HAP-1 (cell line): ENCODE measurements at places on chromosomes 16 and 17.

GRCh38 chr16:26031286-26031685, 339.5 kb downstream of the HS3ST4 start:
- DNase-seq: no peak

DNA sequence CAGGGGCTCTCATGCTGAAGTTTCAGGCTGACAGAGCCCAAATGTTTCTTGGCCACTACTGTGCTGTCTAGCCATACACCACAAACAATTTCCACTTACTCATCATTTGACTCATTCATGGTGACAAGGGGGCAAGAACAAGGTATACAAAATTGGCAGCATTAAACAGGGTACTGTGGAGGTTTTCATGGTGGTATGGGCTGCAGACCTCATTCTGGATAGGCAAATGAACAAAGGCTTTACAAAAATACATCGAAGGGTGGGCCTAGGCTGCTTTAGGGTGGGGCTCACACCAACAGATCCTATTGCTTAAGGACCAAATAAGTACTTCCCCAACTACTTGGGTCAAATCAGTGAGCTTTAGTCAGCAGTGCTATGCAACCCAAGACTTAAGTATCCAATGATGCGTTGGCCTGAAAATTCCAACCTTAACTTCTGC, 53.0 kb downstream of the N4BP1 start:
- no peak for DNase-seq

DNA sequence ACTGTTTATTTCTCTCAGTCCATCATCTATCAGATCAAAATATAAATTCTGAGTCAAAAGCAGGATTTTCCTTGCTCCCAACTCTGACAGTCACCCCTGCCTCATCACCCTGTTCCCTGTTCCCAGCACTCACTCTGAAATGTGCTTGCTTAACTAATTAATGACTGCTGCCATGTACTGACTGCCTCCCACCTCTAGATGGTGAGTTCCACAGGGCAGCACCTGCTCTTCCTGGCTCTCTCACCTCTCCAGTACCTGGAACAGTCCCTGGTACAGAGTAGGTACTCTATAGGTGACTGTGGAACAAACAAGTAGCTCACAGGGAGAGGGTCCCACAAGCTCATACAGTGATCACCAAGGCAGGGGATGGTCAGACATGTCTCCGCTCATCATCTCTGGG, 114.3 kb upstream of the C16orf82 start:
- DNase-seq: no peak

- no peak for DNase-seq
These were observed 410.8 kb upstream of the EEF2KMT start for GRCh38 chr16:5508371-5508770.

- DNase-seq: no peak
These were observed 259.8 kb upstream of the MON1B start for GRCh38 chr16:76931186-76931585.

DNA sequence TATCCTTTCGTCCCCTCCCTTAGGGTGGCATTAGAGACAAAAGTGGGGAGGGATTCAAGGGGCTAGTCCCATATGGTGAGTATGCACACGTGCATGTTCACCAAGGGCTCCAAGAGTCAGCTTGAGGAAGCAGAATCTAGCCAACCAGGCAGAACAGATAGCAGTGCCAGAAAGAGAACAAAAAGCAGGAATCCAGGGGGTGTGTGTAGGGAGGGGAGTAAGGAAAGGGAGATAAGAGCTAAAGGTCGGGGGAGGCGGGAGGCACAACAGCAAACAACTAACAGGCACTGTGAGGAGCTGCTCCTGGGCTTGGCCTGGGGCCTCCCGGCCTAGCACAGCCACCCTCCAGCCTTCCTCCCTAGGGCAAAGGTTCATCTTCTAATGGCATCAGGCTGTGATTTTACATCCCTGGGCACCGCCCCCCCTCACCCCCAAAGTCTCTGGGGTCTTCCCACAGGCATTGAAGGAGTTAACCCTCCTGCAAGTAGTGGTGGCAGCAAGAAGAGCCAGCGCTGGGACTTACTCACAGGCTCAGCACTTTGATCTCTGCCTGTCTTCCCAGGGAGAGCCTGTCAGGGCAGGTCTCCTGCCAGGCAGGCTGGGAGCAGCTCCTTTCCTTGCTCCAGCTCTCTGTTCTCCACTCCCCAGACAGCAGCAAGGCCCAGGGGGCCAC, 12.4 kb upstream of the SUPT4H1 start:
- DNase-seq: no peak

DNA sequence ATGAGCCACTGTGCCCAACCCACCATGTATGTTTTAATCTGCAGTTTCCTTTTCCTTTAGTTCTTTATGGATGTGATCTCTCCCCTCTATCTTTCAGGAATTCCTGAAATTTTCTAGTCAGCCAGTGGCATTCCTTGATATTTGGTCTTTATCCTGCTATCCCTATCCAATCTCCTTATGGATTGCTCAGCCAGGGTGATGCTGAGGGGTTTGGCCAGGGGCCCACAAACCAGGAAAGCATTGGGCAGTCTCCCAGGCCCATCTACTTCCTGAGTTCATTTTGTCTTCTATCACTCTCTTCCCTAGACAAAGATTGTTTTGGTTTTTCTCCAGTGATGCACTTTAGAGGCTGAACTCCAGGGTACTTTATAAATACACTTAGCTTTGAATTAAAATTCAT, 115.9 kb downstream of the KATNIP start:
- DNase-seq: no peak

DNA sequence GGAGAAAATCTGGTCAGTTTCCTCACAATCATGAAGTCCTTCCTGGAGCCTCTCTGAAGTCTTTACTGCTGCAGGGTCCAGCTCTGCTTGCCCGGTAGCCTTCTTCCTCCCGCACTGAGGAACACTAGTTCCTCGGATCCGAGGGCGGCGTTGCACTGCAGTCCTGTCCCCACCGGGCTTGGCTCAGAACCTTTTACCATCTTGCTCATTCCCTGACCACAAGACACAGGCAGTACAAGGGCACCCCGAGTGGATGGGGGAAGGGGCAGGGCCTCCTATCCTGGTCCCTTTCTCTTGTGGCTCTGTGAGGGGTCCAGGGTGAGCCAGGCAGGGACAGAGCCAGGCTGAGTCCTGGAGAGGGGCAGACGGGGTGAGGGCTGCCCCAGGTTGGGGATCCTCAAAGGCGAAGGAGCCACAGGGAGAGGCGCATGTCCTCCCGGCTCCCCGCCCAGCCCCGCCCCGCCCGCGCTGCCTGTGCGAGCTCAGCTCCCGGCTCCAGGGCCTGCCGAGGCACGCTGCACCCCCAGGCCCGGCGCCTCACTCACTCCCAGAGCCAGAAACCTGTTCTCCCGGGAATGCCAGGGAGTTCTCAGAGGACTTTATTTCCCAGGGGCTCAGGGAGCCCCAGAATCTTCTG, 1.5 kb downstream of the FOXN1 start:
- DNase-seq: no peak

GRCh38 chr17:50487213-50488096, 8.8 kb downstream of the RSAD1 start:
- no peak for DNase-seq

- DNase-seq: no peak
These were observed 2.1 kb upstream of the SMIM22 start for GRCh38 chr16:4792951-4793513.

DNA sequence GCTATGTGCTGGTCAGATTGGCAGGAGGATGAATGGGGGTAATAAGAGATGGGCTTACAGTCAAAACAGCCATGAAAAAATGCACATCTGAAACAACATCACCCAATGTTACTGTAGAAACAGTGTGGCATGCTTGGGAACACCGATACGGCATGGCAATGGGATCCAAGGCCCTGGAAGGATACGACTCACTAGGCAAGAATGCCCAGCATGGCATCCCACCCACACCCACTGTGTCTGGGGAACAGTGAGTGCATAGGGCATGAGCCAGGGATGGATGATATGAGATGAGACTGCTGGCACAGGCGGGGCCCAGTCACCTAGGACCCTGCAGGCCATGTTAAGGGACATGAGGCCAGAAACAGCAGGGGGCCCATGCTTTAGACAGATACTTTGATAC, 11.5 kb downstream of the TRIM25 start:
- DNase-seq: no peak

DNA sequence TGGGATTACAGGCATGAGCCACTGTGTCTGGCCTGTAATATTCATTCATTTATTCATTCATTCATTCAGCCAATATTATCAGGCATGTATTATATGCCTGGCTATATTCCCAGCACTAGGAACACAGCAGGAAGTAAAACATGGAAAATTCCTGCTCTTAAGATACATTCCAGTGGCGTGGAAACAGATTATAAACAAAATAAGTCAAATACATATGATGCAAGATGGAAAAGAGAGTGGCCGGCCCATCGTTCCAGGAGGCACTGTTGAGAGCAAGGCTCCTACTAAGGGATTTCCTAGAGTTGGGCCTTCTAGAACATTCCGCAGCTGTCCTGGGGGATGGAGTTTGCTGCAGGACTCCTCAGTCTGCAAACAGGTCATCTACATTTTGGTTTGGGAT, 17.7 kb downstream of the ADCY9 start:
- no peak for DNase-seq

GRCh38 chr16:22132801-22133200, 29.5 kb upstream of the SDR42E2 start:
- DNase-seq: no peak

DNA sequence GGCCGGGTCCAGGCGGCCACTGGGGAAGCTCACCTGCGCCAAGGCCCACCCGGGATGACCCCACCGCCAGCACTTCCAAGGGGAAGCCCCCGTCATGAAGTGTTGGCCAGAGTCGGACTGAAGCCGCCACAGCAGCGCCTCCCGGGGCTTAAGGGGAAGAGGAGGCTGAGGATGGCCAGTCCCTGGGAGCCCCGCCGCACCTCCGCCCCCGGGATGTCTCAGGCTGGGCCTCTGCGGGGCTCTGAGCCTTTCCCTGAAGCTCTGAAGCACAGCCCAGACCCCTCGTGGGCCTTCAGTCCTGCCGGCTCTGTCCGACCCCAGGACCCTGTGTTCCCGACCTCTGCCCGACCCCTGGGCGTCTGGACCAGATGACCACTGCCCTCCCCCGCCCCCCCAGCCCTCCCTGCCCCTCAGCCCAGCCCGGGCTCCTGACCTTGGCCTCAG, 42.8 kb upstream of the ACSF3 start:
- no peak for DNase-seq

DNA sequence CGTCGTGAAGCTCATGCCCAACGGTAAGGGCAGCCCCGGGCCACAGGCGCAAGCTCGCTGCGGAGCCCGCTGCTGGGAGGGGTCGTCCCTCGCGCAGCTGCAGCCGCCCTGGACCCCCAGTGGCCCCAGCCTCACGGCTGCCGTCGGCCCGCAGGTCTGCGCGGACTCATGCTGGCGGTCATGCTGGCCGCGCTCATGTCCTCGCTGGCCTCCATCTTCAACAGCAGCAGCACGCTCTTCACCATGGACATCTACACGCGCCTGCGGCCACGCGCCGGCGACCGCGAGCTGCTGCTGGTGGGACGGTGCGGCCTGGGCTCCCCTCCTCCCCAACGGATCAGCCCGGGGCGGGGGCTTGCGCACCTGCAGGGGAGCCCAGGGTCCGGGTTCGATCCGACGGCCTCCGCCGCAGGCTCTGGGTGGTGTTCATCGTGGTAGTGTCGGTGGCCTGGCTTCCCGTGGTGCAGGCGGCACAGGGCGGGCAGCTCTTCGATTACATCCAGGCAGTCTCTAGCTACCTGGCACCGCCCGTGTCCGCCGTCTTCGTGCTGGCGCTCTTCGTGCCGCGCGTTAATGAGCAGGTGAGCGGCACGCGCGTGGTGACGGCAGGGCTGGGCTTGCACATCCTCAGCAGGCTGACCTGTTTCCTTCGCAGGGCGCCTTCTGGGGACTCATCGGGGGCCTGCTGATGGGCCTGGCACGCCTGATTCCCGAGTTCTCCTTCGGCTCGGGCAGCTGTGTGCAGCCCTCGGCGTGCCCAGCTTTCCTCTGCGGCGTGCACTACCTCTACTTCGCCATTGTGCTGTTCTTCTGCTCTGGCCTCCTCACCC, 5.8 kb downstream of the SLC5A2 start:
- DNase-seq: no peak

DNA sequence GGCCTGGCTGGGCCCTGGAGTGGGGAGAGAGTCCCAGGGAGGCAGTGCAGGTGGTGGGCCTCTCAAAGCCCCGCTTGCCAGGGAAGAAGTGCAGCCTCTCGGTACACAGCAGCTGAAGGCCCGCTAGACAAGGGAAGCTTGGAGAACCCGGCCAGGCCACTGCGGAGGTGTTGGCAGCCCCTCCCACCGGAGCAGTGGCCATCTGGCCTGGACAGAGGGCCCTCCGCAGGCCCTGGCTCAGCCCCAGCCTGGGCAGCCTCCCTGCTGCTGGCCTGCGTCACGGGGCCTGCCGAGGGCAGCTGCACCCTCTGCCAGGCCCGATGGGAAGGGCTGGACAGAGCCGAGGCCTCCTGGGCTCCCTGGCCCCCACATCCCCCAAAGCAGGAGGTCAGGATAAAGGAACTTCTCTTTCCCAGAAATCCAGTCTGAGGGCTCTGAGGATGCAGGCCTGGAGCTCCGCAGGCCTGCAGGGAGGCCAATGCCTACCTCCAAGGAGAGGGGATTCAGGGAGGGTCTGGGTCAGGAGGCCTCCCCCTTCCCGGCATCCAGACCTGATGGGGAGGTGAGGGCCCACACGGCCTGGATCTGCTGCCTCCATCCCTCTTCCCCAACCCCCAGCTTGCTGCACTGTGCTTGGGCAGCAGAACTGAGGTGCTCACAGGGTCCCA, 4.3 kb downstream of the SPPL2C start:
- no peak for DNase-seq

- no peak for DNase-seq
These were observed 51.2 kb downstream of the CLEC16A start for GRCh38 chr16:10995565-10995964.

GRCh38 chr16:31184888-31185287, 4.9 kb downstream of the FUS start:
- DNase-seq: no peak

GRCh38 chr17:35073183-35073790, 9.8 kb upstream of the RFFL start:
- DNase-seq: no peak

DNA sequence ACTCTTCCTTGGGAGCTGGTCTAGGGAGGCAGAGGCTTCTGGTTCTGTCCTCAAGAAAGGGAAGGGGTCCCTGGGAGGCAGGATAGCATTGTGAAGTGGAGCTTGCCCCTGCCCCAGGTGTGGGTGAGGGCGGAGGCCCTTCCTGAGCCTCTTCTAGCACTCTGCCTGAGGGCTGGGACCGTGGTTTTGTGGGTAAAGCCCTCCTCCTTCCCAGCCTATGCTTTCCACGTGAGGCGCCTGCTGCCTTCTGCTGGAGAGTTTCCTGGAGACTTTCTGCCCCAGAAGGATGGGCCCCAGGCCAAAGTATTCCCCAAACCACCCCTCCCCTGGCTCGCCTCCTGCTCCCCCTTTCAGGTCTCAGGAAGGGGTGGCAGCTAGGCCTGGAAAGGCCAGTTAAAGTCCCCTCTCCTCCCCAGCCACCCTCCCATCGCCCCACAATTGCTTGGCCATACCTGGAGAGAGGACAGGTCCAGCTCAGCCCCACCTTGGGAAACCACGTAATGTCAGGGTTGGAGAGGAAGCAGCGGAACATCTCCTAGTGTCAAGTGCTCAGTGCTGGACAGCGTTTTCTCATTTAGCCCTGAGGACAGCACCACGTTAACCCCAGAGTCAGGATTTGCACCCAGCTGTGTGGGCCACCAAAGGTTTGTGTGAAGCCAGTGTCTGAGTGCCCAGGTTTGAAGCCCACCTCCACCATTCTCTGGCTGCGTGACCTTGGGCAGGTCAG, 5.6 kb downstream of the SBK1 start:
- no peak for DNase-seq
